H9 (cell line): ENCODE measurements at places on chromosomes 12 and 14.
A peak's percentile ranks its signal among the peaks of the same experiment; 100 is the strongest.

DNA sequence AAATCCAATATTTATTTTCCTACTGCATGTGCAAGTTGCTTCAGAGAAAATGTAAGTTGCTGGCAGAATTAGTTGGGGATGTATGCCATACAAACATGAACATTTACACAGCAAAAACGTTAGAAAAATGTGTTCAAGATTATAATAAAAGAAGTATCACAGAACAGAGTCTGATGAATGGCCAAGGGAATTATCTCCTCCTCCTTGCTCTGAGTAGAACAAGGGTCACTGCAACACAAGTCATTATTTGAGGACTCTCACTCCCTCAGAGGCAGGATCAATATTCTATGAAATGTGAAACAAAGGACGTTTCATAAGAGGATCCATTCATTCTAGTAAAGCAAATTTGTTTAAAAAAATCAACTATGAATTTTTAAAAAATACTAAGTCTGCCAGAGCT lies 177.8 kb downstream of the PRKD1 start:
- DNase-seq, result no peak

DNA sequence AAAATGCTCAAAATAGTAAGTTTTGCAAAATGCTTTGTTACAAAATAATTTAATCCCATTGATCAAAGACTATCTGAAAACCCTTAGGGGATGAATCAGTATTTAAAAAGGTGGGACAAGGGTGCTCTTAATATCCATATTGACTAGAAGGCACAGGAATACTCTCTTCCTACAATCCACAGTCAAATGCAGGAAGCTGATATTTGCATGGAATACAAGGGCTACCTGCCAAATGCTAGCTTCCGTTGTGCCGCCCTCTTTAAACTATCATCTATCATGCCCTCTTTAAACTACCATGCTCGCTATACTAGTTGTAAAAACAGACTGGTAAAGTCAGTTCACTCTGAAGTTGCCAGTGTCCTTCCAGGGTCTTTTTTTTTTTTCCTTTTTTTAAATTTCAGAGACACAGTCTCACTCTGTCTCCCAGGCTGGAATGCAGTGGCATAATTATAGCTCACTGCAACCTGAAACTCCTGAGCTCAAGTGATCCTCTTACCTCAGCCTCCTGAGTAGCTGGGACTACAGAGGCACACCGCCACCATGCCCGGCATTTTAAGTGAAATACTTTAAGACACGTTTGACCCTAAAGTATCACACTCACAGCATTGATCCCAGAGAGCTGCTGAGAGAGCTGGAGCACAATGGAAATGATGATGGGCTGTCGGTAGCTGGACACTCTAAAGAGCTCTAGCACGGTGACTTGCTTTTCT lies 6.7 kb downstream of the SLC2A3 start:
- DNase-seq, result no peak

DNA sequence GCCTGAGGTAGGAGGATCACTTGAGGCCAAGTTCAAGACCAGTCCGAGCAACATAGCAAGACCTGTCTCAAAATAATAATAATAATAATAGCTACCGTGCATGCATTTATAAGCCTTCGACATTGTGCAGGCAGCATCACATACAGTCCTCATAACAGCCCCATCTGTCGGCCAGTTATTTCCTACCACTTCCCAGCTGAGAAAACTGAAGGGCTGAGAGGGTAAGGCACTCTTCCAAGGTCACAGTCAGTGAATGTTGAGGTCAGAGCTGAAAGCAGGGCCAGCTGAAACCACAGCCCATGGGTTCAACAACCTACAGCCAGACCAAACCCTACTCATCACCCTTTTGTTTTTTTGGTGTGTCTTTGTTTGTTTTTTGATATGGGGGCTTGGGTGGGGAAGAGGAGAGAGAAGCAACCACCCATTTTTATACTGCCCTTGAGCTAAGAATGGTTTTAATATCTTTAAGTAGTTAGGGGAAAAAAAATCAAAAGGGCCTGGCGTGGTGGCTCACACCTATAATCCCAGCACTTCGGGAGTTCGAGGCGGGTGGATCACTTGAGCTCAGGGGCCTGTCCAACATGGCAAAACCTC lies 16.8 kb upstream of the ITPK1 start:
- peak; percentile 51 for DNase-seq

- no peak for DNase-seq
Observed at GRCh38 chr12:87304406-87304805, 724.8 kb downstream of the C12orf50 start.

GRCh38 chr14:69325646-69326265 lies 65.8 kb downstream of the GALNT16 start:
- no peak for DNase-seq

DNA sequence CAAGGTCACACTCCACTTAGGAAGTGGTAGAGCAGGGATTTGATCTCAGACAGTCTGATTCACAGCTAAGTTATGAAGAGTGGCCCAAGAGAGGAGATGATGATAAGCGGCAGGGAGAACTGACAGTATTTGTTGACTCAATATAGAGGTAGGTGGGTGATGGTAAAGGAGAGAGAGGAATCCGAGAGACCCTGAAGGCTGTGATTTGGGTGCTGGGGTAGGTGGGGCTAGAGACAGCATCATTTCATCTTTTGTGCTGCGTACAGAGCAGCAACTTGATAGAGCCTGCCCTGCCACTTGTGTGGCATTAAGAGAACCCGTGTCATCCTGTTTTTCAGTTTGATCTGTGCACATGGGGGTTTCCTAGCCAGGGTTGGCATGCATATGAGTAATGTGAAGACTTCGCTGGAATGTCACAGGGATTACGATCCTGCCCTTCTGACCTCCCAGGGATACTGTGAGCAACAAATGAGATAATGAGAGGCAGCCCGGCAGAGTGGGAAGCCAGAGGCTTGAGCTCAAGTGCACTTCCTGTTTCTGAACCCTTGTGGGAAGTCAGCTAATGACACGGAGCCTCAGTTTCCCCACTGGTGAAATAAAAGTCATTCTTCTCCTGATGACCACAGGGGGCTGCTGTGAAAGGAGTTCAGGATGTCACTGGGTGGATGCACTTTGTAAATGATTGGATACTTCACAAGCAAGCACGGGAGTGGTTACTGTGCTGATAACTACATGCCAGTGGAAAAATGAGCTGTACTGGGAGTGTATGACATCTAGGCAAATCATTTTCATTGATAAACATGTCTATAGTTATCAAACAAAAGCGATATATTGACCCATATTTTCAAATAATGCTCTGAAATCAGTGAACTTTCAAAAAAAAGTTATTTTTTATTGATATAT lies 59.5 kb upstream of the IGF1 start:
- no peak for DNase-seq

GRCh38 chr14:40981247-40981646 lies 625.4 kb upstream of the LRFN5 start:
- DNase-seq, result no peak

- no peak for DNase-seq
Observed at GRCh38 chr14:101708853-101709532, 52.5 kb upstream of the PPP2R5C start.

DNA sequence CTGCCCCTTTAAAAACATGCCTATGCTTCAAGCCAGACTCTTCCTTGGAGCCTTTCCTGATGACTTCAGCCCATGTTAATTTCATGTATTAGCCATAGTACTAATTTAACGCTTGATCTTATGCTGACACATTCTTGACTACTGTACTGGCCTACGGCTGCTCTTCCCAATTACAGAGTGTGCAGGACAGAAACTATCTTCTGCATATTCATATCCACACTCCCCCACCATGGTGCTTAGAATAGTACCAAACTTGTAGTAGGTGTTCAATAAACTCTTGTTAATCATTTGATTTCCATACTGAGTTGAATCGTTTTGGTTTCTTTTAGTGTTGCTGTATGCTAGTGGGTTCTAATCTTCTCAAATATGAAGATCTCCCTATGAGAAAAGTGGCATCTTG lies 21.8 kb upstream of the DGLUCY start:
- no peak for DNase-seq

DNA sequence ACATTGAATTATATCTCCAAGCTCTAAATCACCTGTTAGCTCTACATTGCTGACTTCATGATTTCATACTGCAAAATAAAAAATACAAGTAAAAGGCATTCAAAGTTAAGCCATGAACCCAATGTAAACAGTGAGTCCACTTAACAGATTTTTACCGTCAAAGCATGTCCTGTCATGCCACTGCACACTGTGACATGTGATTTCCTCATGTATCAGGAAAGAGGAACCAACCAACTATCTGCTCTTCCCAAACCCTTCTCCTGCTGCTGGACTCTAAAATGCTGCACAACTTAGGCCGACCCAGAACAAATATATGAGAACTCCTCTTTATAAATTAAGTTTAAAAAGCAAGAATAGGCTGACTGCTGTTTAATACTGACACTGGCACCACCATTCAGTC lies 37.5 kb downstream of the TM7SF3 start:
- no peak for DNase-seq

DNA sequence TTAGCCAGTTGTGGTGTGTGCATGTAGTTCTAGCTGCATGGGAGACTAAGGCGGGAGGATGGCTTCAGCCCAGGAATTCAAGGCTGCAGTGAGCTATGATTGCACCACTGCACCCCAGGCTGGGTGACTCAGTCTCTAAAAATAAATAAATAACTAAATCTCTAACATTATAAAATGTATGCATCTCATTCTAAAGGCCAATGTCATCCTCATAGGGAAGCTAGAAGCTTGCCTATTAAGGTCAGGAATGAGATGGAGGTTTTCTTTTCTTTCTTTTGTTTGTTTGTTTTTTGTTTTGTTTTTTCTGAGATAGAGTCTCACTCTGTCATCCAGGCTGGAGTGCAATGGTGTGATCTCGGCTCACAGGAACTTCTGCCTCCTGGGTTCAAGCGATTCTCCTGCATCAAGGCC lies 48.8 kb upstream of the PAPLN start:
- no peak for DNase-seq

DNA sequence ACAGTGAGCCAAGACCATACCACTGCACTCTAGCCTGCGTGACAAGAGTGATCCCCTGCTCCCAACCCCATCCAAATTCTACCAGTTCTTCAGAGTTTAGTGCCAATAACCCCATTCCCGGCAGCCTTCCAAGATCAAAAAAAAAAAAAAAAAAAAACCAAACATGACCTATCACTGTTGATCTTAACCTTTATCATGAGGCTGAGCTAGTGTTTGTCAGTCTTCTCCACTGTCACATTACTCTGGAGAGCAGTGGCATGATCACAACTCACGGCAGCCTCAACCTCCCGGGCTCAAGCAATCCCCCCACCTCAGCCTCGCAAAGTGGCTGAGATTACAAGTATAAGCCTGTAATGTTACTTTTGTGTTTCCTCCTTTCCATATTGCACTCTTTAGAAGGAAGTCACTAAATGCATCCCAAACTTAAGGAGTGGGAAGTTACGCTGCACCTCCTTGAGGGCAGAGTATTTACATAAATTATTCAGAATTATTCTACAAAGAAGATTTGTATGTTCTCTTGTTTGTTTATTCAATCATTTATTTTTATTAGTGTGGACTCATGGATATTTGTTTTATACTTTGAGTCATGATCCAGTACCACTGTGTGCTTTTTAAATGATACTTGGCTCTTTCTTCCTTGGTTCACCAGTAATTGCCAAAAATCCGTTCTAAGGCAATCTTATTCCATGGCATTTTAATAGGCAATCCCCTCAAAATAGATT lies 31.5 kb upstream of the FAM222A start:
- no peak for DNase-seq

DNA sequence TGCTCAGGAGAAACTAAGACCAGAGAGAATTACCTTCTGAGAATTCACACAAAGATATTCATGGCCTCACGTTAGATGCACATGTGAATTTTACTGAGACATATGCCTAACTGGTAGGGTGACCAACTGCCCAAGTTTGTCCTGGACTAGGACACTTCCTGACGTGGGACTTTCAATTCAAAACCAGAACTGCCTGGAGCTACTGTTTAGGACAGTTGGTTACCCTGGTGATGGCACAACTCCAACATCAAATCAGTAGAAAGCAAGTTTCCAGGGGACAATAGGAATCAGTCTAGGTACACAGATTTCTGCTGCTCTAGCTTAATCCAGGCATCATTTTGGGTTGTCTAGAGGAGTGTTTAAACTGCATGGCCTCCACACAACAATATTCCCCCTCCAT lies 178.7 kb downstream of the GXYLT1 start:
- DNase-seq, result no peak

- DNase-seq, result no peak
Observed at GRCh38 chr12:92416385-92416812, 270.8 kb upstream of the BTG1 start.

DNA sequence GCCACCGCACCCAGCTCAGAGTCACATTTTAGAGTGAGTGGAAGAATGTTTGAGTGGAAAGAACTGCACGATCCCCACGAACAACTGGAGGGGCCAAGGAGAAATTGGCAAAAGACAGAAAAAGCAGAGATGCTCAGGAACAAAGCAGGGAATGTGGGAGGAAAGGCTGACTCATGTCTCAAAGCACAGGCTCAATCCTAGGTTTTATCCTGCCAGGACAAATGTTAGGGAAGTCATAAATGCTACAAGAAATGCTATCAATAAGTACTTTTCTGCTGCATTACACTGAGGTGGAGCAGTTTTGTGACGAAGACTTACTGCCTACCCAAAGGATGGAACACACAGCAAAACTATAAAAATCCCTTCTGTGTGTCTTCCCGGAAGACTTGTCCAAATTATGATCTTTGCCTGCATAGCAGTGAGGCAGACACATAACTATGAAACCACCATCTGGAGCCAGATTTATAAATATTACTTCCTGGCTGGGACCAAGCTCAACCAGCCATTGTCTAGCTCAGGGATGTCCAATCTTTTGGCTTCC lies 26.7 kb downstream of the NIN start:
- no peak for DNase-seq

GRCh38 chr12:59070322-59070933 lies 150.1 kb upstream of the LRIG3 start:
- no peak for DNase-seq

DNA sequence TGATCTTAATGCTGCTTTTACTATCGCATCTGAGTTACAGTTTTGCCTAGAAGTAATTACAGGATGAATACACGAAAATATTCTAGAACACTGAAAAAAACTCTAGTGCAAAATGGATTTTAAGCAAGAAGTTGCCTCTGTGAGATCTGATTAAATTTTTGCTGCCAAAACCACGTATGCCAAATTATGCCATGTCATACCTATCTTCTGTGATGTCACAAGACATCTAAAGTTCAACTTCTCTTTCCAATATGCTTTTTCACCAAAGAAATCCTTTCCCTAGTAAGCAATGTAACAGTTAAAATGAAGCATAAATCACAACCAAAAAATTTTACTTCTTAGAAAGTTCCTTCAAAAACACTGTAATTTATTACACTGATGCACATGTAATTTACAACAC lies 39.6 kb downstream of the HECTD4 start:
- no peak for DNase-seq
